ENCODE measurements at places on chromosomes 16 and 17.

DNA sequence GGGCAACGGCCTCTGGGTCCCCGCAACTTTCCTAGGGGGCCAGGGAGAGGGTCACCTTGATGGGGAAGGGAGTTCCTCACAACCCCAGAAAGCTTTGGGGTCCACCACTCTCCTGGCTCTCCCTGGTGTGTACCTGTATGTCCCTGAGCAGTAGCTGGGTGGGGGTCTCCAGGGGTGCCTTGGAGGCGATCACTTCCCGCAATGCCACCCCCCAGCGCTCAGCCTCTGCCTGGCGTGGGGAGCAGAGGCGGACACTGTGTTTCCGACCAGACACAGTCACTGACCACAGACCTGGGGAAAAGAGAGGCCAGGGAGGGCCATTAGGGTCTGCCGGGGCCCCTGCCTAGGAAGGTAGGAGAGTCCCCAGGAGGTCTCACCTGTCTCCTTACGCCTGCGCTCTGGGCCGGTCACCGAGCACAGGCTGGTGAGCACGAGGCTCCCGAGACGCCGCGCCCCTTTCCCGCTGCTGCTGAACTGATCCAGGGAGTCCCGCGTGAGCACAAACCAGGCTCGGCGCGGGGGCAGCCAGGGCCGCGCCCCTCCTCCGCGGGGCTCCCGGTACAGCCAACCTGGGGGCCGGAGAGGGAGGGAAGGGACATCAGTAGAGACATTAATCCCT, 3.4 kb downstream of the PLEKHH3 start:
- no peak for DNase-seq

GRCh38 chr17:35865412-35866340, 3.0 kb downstream of the HEATR9 start:
- DNase-seq = no peak

GRCh38 chr17:53900951-53901350, 78.2 kb downstream of the KIF2B start:
- DNase-seq = no peak

DNA sequence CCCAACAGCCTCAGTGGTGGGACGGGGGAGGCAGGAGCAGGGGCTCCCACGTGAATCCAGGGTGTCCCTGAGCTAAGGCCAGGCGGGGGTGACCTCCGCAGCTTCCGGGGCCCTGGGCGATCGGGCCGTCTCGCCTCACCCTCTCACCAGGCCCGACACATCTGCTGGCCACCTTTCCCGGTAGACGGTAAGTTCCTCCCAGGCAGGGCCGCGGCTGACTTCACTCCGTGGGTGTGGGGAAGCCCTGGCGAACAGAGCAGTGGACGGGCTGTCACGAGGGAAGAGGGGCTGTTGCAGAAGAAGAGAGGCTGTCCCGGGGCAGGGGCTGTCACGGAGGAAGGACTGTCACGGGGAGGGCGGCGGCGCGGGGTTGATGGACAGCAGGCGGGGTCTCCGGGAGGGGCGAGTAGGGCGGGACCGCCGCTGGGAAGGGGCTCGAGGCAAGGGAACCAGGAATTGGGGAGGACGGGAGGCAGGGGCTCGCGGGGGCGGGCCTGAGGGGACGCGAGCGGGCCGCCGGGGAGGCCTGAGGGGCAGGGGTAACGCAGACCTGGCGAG, 498 bp downstream of the PKMYT1 start:
- DNase-seq = no peak

DNA sequence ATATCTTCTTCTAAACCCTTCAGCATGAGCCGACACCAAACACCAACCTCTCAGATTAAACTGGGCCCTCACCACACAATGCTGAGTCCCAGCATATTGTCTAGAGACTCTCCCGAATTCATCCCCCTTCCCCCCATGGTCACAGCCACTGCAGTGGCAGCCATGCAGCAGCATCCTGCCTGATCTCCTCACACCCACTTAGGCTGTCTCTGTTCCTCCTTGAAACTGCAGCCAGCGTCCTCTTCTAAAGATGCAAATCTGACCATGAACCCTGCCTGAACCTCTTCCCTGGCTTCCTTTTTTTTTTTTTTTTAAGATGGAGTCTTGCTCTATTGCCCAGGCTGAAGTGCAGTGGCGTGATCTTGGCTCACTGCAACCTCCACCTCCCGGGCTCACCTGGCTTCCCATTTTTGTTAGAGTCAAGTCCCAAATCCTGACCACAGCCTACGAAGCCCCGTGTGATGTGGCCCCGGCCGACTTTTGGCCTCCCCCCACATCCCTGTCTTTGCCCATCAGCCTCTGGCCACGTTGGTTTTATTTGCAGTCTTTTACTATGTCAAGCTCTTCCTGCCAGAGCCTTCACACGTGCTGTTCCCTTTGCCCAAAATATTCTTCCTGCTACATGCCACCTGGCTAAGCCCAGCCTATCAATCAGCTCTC, 2.8 kb downstream of the FA2H start:
- no peak for DNase-seq

- no peak for DNase-seq
These were observed 33.7 kb upstream of the MFSD6L start for GRCh38 chr17:8832711-8833352.

GRCh38 chr16:85307552-85308364, 195.5 kb upstream of the CIBAR2 start:
- no peak for DNase-seq

DNA sequence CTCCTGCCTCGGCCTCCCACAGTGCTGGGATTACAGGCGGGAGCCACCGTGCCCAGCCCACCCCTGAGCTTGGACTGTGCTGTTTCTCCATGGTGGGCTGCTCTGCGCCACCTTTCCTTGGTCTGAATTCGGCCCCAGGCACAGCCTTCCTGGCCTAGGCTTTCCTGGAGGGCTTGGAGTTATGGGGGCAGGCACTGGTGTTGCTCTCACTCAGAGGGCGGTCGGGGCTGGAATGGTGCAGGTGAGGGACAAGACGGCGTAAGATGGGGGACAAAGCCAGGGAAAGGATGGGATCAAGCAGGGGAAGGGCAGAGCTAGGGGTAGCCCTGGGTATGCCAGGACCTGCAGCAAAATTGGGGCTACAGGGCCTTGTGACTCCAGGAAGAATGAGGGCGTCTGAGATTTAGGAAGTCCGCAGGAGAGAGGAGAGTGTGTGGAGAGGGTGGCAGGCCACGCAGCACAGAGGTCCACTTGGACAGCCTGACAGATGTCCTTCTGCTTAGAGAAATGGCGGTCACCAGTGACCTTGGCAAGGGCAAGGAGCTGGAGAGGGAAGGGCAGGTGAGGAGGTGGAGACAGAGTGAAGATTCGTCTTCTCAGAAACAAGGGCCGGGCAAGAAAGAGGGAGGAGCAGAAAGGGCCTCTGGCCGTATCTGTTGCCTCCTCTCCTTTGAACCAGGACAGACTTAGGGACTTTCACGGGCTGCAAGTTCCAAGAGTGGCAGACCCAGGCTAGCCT, 1.6 kb upstream of the ATP6V0C start:
- DNase-seq = no peak

- DNase-seq = no peak
These were observed 837 bp upstream of the PER1 start for GRCh38 chr17:8153031-8153451.

- no peak for DNase-seq
These were observed 20.1 kb downstream of the HMOX2 start for GRCh38 chr16:4496305-4496704.

- no peak for DNase-seq
These were observed 204.7 kb upstream of the GOT2 start for GRCh38 chr16:58938811-58939210.

DNA sequence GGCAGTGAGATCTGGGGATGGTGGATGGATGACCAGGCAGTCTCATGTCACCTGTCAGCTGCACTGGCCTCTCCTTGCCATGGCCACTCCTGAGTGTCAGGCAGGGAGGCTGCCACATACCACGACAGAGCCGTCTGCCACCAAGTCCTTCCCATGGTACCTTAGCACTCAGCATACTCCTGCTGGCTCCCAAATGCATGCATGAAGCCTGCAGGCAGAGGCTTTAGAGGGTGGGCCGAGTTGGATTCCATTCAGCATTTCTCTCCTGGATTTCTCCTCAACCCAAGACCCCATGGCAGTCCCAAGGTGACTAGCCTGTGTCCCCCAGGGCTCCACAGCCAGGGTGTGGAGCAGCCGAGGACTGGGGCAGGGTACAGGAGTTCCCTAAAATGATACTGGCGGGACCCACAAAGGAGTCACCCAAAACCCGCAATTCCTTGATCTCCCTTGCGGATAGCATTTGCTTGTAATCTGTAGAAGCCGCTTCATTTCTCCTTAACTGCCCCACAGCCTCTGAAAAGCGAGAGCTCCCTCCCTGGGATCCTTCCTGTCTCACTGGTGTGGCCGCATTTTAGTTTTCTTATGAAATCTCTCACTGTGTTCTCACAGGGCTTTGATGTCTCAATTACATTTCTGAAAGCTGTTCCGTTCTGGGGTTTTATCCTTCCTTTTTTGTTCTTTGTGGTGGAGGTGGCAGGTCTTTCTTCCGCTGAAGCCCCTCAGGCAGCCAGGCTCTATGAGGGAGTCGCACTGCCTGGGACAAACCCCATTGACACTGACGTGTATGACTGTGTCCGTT, 141.4 kb downstream of the SOCS1 start:
- DNase-seq = no peak

DNA sequence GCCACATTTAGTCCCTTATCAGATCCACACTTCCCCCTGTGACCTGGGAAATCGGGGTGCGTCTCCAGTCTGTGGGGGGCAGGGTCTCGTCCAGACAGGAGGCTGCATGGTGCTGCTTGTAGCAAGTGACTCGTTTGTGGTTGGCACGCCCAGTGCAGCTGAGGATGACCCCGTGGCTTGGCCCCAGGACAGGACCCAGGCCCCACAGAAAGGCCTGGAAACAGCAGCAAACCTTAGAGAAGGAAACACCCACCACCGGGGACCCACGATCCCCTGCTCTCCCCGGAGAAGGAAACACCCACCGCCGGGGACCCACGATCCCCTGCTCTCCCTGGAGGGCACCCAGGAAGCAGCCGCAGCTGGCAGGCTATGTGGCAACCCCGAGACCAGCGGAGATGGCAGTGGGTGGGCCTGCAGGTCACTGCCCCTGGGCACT, 8.2 kb upstream of the C16orf95 start:
- no peak for DNase-seq

DNA sequence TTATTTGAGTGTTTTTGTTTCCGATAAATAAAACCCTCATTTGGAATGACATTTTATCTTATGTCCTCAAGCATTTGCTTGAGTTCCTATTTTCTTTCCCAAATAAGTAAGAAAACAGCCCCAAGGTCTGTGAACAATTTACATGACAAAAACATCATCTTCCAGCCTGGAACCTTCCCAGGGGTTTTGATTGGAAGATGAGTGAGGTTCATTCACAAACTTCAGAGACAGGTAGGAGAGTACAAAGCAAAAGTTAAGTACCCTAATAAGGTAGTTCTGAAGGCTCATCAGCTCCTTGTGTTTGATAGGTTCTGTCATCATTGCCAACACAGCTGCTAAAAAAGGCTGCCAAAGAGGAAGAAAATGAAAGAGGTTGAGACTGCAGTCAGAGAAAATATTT, 772.8 kb downstream of the CDH8 start:
- DNase-seq = no peak

DNA sequence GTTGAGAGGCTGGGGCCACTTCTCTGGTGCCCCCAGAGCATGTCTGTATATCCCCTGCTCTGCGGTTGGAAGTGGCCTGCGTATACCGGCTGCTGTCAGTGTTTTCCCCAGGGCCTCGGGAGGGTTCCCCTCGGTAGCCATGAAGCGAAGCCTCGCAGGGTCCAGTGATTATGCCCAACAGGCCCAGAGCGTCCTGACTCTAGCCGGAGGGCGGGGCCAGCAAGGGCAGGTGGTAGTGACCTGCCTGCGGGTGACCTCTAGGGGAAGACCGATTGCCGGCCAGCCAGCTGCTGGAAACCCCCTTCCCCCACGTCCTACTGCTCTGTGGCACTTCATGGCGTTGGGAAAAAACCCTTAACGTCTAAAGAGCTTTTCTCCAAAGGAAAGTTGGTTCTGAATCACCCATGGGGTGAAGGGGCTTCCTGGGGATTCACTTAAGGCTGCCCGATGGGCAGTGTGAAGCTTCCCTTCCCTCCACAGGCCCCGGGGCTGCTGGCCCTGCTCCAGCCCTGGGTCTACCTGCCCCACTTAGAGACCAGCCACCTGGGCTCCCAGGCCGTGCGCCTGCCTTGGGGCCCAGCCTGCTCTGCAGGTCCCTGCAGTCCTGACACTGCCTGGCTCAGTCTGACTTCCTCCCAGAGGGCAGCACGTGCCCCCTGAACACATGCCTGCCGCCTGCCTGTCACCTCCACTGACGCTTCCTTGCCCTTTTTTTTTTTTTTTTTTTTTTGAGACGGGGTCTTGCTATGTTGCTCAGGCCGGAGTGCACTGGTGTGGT, 72.8 kb downstream of the SOCS1 start:
- DNase-seq = no peak

- DNase-seq = no peak
These were observed 986 bp downstream of the HAPSTR1 start for GRCh38 chr16:9092282-9092977.

GRCh38 chr16:30867747-30868146, 26.1 kb downstream of the BCL7C start:
- no peak for DNase-seq

DNA sequence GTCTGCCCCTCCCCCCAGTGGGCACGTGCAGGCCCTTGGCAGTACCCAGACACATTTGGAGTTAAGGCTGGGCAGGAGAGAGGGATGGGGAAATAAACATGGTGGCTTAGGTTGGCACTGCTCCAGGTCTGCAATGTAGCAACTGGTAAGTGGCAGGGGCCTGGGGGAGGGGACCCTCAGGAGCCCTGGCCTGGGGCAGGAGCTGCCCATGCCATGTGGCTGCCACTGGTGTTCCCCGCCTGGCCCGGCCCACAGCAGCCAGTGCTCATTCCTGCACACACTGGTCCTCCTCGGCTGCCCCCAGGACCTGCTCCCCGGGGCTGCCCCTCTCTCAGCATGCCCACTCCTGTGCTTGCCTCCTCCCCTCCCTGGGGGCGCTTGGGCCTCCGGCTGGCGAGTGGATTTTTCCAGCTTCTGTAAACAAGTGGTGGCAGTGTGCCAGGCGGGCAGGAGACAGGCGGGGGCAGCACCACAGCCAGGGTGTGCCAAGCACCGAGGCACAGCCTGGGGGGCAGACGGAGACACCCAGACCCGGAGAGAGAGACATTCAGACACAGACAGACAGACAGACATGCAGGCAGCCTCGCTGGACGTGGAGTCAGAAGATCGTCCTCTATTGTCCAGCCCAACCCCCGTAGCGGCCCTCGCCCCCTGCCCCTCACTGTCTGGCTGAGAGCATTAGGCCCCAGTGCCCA, 9.4 kb downstream of the THRA start:
- no peak for DNase-seq

GRCh38 chr17:17104494-17104893, 62.2 kb downstream of the MPRIP start:
- no peak for DNase-seq

DNA sequence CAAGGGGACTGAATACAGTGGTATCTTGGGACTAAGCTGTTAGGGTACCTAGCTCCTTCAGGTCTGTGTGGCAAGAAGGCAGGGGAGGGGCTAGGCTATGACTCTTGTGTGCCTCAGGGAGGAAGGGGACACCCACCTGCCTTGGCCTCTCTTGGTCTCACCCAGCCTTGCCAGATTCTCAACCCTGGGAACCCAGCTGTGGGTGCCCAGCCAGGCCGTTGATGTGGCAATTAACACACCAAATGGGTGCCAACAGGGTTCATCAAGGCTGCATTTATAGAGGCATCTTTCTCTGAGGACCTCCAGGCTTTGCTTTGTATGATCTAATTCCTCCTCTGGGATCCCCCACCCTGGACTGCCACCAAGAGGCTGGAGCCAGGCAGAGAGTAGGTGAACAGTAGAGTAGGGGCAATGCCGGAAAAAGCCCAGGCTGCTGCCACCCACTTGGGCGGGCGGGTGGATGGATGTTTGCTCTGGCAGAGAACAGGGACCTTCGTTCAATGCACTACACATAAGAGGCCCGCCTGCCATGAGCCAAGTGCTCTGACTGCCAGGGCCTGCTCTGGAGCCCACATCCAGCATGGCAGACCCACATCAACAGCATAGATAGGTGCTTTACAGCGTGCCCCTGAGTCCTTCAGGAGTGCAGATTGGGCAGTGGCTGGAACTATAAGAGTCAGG, 3.2 kb upstream of the ASB16 start:
- no peak for DNase-seq

Data from forelimb muscle (tissue), 1 donor.